CD4-positive, CD25-positive, alpha-beta regulatory T cell (primary cell): ENCODE measurements at places on chromosomes 2 and 18.

- DNase-seq = no peak
Measured at GRCh38 chr2:174965551-174965950, 39.6 kb downstream of the CHN1 start.

GRCh38 chr2:67046591-67046990 lies 350.5 kb upstream of the ETAA1 start:
- DNase-seq = no peak

- DNase-seq = no peak
Measured at GRCh38 chr2:172437419-172438341, 10.3 kb downstream of the ITGA6 start.

DNA sequence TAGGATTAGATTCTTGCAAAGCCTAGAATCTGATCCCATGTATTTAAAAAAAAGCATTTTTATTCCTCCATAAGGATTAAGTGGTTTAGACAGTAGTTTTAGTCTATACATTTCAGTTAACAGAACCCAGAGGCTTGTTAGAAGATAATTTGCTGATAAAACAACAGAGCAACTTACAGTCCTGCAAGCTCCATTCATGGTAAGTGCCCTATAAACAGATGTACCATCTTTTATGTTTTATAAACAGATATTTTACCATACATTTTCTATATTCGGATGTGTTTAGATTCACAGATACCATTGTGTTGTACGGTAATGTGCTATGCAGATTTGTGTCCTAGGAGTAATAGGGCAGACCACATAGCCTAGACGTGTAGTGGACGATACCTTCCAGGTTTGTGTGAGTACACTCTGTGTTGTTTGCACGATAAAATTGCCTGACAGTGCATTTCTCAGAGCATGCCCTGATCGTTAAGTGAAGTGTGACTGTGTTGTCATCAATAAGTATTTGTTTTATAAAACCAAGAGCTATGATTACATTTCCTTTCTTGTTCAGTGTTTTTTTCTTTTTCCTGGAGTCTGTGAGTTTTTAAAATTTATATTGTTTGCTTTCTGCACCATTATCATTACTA lies 54.2 kb downstream of the CERS6 start:
- DNase-seq = no peak

- DNase-seq = no peak
Measured at GRCh38 chr2:86201671-86202335, 2.5 kb downstream of the MRPL35 start.

DNA sequence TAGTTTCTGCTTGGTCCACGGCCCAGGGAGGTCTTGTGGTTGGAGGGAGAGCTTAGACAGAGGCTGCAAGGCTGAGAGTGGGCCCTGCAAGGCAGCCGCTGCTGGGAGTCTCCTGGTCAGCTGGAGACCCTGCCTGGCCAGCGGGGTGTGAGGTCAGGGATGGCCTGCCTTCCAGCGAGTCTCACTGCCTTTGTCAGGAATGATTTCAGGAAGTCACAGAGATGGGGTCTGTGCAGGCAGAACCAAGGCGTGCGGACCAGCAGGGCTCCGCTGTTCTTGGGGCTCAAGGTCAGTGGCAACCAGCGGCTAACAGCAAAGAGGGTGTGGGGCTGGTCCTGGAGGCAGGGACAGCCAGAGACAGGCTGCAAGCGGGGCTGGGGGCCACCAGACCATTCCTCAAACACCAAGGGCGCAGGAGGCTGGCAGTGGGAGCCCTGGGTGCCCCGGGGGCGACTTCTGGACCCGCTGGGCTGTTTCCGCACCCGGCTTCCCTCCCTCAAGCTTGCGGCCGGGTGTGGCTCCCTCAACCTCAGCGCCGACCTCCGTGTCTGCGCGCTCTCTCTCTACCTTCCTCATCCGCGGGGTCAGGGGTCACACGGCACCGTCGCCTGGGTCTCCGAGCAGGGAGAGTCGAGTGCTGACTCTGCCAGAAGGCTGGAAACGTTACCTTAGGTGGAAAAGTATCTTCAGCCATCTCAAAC lies 124.5 kb upstream of the CTDP1 start:
- DNase-seq = no peak

DNA sequence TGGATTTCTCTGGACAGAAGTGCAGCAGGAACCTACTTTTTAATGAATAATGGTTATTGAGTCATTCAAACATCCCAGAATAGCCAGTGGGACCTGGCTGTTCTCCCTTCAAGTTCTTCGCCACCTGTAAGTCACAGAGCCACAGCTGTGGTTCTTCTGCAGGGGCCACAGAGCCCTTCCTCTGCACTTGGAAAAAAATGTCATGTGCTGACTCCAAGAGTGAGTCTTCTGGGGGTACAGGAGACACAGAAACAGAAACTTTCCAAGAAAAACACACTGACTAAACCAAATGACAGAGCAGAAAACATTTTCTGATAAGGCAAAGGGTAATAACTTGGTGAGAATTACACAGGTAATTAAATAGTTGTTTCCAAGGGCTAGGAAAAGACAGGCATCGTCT lies 68.7 kb upstream of the FN1 start:
- DNase-seq = no peak

DNA sequence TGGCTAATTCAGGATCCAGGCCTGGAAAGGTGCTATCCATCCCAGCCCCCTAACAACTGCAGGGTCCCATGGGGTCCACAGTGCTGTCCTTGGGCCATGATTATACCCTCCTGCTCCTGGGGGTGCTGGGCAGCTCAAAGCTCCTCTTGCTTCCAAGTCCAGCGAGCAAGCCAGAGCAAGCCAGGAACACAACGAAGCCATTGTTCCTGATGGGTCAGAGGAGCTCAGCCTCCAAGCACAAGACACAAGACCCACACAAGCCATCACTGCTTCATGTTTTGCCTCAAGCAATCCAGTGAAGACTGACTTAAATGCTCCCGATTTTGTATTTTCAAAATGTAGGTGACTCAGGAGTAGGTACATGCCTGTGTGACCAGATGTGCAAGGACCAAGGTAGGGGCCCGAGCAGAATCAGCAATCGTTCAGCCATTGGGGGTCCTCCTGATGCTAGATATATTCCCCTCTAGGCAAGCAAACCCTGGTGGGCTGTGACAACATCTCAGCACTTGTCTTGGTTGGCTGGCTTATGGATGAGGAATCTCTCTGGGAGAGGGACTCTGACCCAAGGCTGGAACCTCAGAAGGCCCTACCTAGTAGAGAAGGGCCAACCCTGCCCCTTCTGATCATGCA lies 90.8 kb downstream of the EPAS1 start:
- no peak for DNase-seq

GRCh38 chr2:230929381-230930148 lies 4.5 kb upstream of the GPR55 start:
- DNase-seq = no peak

- no peak for DNase-seq
Measured at GRCh38 chr2:150373374-150373773, 114.1 kb downstream of the RND3 start.

- DNase-seq = no peak
Measured at GRCh38 chr2:236974752-236975151, 110.9 kb upstream of the COPS8 start.

- DNase-seq = no peak
Measured at GRCh38 chr2:8154270-8154669, 527.6 kb upstream of the ID2 start.

DNA sequence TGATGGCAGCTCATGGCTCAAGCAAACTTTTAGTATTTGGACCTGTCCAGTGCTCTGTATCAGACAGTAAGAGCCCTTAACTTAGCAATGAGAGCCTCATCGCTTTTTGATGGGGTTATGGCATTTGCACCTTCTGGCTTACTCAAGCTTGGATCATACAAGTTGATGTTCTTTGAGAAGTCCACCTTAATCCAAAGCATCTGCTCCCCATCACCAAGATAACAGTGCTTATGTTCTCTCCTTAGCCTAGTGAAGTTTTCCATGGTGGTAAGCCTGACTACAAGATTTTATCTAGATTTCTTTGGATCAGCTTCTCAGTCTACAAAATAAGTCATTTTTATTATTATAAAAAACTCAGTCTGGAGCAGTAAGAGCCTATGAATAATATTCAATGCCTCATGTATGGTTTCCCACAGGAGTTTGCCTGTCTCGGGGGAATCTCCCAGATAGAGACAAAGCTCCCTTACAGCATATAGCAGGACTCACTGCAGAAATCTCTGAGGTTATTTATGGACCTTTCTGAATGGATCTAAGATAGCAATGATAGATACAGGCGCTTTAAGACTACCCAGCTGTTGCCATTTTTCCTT lies 472.2 kb upstream of the LINC00305 start:
- no peak for DNase-seq

DNA sequence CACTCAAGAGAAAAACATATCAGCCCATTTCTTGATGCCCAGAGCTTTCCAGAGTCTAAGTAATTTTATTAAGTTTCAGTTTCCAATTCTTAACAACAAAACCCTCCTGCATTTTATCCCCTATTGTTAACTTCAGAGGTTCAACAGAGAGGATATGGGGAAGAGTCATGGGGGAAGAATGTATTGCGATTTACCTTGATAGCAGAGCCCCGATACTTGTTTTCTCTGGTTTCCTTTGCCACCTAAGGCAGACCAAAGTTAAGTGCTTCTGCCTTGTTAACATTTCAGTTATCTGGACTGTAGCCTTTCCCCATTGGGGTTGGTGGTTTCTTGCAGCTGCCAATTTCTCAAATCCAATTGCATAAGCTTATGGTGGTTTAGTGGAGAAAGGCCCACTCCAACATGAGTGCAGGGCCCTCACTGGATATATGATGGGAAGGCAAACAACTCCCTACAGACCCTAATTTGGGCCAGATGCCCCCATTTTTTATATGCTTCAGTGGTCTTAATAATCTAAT lies 82.0 kb upstream of the ITGB6 start:
- DNase-seq = no peak

DNA sequence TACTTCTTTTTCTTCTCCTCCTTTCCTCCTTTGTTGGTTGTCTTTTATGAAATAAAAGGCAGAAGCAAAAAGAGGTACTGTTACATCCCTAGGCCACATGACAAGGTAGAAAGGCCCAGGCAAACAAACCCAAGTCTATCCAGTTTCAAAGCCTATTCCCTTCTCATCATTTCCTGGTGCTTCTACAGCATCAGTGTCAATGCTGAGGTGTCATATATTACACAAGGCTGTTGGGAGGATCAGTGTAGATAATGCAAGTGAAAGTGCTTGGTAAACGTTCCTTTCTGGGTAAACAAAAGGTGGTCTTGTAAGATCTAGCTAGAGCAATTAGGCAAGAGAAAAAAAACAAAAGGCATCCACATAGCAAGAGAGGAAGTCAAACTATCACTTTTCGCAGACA lies 64.9 kb downstream of the EVA1A start:
- DNase-seq = no peak

GRCh38 chr2:136310797-136311603 lies 193.1 kb upstream of the CXCR4 start:
- no peak for DNase-seq

DNA sequence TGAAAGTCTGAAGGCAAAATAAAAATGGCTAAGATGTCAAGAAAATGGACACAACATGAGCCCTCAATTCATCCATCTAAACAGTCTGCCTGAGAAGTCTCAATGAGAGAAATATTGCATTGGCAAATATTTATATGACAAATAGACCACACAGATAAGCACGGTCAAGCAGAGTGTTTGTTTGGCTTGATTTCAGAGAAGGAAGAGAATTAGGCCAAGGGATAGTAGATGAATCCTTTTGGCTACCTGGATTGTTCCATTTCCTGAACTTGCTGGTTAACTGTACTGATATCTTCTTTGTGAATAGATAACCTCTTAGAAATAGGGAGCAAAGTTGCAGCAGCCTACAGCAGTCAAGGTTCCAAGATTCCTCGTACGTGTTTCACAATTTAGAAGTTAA lies 129.6 kb downstream of the RBMS1 start:
- DNase-seq = no peak

GRCh38 chr2:95327861-95328260 lies 30.7 kb downstream of the KCNIP3 start:
- no peak for DNase-seq

GRCh38 chr2:80365762-80366161 lies 61.2 kb upstream of the LRRTM1 start:
- DNase-seq = no peak

DNA sequence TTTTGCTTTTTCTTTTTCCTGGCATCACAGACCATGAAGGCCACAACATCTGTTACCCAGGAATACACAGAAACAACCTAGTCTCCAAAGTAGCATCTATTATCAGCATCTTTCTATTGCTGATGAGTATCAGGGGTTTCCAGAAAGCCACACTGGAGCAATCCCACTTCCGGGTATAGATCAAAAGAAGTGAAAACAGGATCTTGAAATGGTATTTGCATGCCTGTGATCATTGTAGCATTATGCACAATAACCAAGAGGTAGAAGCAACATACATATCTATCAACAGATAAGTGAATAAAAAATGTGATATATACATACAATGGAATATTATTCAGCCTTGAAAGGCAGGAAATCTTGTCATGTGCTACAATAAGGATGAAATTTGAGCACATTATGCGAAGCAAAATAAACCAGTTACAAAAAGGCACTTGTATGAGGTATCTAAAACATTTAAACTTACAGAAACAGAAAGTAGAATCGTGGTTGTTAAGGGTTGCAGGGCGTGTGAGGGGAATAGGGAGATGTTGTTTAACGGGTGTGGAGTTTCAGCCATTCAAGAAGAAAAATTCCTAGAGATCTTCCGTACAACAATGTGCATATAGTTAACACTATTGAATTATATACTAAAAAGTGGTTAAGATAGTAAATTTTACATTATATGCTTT lies 115.1 kb downstream of the KCNE4 start:
- no peak for DNase-seq

DNA sequence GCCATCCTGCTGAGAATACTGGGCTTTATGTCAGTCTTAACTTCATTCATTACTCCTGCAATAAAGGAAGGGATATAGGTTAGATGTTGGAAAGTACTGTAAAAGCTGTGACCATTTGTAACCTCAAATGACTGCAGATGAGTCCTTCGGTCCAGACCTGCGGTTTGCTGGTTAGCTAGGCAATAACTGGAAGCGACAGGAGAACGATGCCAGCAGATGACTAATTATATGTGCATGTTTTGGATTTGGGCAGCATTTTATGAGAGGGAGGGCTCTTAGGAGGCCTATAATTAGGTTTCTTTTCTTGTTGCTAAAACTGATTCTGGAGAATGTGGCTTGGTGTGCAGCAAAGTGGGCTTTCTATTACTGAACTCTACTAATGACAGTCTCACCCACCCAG lies 205.6 kb downstream of the TMEM182 start:
- no peak for DNase-seq

DNA sequence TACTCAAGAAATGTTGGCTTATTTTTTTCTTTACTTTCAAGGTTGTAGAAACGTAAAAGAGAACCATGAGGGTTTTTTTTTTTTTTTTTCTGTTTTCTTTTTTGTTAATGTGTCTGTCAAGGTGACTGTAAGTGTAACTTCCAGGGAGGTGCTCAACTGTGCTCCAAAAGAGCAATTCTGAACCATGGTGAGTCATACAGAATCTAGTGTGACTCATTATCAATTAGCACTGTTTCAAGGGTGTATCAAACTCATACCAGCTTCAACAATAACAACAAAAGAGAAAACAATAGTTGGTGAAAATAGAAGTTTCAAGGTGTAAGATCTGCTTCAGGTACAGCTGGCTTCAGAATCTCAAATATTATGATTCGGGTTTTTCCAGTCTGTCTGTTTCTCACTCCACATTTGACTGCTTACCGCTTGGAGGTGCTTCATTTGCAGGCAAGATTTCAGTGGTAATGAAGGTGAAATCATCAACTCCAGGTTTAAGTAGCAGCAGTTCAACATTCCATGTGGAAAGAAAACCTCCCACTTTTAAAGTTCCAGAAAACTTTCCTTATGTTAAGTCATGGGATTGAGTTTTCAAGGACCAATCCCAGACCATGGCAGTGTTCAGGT lies 850.6 kb downstream of the CNTNAP5 start:
- DNase-seq = no peak
